Amniotic epithelial cell (primary cell): ENCODE measurements at places on chromosomes 2 and 18.

- peak; percentile 15 for DNase-seq
These were observed 105.3 kb downstream of the PARD3B start for GRCh38 chr2:204650611-204651010.

DNA sequence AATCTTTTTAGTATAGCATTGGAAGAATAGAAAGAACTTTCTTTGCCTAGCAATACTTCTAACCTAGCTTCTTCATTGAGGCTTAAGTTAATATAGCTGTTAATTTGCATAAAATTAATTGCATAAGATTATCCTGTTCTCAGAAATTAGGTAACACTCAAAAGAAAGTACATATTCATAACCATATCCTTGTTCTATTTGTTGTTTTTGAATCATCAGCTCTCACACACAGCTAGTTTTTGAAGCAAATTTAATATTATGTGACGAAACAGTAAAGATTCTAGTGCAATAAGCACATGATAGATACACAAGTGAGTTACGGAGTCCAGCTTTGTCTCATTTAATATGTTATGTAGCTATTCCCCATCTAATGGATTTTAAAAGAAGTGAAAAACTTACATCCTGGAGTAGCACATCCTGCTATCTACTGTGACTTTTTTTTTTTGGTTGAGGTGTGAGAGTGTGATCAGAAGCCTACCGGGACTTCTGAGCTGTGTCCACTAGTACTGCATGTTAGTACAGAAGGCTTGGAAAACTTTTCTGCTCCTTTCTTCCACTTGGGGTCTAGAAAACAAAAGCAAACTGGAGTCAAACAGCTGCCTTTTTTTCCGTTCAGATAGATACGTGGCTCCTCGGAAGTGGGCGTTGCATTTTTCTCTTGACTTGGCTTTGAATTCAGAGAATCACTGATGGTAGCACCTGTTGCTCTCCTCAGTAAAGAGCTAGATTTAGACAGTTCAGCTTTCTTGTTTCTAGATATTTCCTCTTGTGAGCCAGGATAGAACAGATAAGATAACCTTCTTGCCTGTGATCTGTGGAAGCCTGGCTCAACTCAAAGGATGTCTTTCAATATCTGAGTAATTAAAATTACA is 27.2 kb downstream of the KDM3A start:
- DNase-seq, result no peak

GRCh38 chr2:190698895-190699294 is 50.0 kb downstream of the NAB1 start:
- peak; percentile 10 for DNase-seq

DNA sequence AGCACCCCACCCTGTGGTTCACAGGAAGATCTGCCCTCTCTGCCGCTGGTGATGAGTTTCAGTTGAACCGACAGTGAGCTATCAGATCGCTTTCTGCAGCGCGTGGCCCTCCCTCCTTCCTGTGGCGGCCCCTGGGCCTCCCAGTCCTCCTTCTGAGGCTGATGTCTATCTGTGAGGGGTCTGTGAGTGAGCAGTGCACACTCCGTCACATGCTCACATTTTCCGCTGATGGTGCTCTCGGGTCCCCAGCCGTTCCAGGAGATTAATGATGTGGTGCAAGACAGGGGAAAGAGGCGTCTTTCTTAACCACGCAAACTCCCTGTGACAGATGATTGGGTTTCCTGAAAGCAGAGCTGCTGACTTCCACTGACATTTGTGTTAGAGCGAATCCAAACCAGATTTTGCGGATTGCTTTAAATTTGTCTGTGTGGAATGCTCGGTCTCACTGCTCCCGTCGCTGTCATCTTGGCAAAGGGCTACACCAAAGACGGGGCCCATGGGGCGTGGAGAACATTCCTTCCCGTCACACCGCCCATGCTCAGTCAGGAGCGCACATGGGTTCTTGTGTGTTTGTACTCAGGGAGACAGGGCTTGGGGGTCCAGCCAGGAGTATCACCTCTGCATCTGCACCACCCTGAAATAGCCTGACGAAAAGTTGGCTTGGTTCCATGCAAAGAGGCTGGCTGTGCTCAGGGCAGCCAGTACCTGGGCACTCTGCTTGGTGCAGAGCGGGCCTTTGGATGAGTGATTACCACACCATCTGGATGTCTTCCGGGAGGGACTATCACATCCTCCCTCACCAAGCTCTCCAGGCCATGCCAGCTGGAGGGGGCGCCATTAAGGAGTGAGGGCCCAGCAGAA is 154.7 kb upstream of the HS6ST1 start:
- no peak for DNase-seq

DNA sequence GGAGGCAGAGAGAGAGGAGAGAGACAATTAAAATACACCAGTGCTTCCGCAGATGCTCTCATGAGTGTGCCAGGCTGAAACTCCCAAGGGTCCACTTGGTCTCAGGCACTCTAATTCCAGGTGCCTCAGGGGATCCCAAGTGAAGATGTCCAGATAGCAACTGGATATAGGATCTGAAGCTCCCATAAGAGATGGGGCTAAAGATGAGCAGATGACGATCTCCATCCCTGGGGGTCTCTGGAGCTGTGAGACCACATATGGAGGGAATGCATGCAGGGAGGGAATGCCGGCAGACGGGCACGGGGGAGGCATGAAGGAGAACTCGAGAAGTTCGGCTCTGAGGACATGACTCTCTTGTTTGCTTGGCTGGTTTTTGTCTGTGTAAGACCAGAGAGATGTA is 223.7 kb upstream of the RAB6C start:
- DNase-seq, result no peak

DNA sequence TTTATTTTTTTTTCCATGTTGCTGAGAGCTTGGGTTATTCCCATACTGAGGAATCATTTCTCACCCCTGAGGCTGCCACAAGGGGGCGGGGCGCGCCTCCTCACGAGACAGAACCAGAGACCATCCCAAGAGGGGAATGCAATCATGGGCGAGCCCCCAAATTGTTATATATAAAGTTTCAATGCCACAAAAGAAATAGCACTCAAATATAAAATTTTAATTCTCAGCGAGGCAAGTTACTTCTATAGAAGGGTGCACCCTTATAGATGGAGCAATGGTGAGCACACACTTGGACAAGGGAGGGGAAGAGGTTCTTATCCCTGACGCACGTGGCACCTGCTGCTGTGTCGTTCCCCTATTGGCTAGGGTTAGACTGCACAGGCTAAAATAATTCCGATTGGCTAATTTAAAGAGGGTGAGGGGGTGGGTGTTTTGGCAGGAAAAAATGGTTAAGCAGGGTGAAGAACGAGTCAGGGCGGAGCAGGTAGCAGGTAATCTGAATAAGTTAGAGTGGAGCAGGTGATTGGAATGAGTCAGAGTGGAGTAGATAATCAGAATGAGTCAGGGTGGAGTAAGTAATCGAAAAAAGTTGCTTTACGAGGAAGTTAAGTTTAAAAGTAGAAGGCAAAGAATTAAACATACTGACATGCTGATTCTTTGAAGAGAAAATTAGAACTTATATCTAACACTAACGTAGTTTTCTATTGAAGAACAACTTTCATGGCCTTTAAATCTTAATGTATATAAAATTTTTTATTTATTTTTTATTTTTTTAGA is 177.5 kb downstream of the MTCL1 start:
- no peak for DNase-seq

- no peak for DNase-seq
These were observed 47.4 kb upstream of the CYRIA start for GRCh38 chr2:16713011-16713423.
